H54 (cell line): ENCODE measurements at places on chromosomes 2 and 18.

DNA sequence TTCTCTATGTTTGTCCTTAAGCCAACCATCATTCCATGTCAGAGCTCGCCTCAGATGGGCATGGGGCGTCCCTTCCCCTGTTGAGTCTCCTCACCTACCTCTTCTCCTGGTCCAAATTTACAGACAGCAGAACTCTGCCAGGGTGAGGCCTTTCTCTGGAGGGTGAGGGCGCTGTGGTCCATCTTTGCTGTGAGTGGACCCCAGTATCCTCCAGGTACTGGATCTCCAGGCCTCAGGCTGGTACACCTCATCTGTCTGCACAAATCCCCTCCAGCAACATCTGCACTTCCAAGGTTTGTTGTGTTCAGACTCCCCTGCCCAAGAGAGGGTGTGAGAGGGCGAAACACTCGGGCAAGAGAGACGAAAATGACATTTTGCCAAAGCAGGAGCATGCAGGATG lies 63.9 kb upstream of the EDAR start:
- DNase-seq = no peak

DNA sequence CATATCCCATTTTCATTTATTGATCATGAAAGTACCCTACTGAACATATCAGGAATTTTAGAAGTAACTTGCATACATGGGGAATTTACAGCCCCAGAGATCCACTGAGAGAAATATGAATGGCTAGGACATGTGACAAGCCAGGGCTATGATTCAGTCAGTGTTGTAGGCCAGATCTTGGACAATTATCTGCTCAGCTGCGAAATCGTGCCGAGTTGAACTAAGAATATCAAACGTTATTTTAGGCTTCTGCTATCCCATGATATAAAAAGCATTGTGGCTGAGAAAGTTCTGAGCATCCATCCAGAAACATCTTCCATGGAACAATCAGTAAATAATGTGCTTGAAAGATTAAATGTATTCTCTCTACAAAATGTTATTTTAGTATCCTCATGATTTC lies 85.7 kb upstream of the UNC80 start:
- DNase-seq = no peak

GRCh38 chr2:48829036-48829435 lies 73.5 kb upstream of the LHCGR start:
- DNase-seq = no peak

DNA sequence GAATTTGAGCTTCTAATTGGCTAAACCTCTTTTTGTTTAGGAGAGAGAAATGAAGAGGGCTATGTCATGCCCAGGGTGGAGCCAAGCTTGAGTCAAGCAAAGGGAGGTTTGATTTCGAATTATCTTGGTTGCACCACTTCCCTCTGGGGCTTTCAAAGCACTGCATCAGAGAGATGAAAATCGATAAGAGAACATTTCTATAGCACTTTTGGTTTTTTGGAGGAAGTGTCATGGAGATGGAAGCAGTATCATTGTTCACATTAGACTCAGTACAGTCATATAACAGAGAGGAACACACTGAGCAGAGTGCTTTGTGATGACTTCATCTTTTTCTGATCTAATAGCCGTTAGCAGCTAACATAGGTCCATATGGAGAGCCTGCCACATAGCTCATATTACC lies 120.3 kb upstream of the UXS1 start:
- no peak for DNase-seq

- no peak for DNase-seq
These were observed 13.8 kb downstream of the TPGS2 start for GRCh38 chr18:36814994-36815393.

GRCh38 chr2:128468186-128468920 lies 149.7 kb upstream of the HS6ST1 start:
- no peak for DNase-seq

- DNase-seq = no peak
These were observed 333.0 kb downstream of the CLIP4 start for GRCh38 chr2:29448096-29448688.

DNA sequence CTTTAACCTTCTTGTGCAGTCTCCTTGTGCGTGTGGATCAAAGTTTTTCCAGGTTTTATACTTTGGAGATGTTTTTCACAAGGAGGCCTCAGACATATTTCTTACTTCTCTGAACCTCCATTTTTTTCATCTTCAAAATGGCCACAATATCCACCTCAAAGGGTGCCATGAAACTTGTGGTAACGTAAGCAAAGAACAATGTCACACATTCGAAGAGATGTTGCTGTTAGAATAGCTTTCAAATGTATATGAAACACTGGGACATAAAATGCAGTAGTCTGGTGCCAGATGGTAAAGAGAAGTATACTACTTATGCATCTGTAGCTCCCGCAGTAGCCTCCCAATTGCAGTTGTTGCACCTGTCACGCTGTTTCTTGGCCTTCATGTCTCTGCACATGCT lies 2.6 kb upstream of the KRCC1 start:
- no peak for DNase-seq

GRCh38 chr2:16664052-16664731 lies 1.4 kb downstream of the CYRIA start:
- no peak for DNase-seq

- DNase-seq = no peak
These were observed 112.8 kb downstream of the CELF4 start for GRCh38 chr18:37452682-37453385.

GRCh38 chr18:8106603-8107002 lies 502.6 kb upstream of the RAB12 start:
- no peak for DNase-seq

DNA sequence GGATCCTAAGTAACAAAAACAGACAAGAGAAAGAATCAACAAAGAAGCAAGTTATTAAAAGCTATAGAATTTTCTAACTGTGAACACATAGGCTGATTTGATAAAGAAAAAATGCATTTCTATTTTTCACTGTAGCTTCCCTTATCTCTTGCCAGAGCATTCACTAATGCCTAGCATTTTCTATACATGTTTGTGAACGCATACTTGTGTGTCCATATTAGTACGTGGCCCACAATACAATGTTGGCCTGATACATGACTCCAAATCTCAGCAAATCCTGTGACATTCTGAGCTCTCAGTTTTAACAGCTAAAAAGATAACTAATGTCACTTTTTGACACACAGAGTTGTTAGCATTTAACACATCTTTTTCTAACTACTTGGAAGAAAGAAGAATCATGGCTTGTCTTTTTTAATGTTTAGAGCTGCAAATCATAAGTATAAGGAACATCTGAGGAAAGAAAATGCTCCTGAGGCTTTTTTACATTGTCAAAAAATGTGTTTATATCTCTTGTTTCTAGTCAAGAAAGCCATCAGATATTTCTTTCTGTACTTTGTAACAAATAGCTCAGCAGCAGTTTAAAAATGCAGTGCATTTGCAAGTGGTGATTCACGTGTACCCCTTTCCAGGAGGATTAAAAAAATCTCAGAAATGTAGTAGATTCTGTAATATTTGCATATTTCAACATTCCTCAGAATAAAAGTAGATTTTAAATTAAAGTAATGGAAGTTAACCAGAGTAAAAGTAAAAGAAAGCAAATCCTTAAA lies 1646.8 kb upstream of the TMEFF2 start:
- DNase-seq = no peak

GRCh38 chr2:33086400-33087015 lies 139.8 kb downstream of the LTBP1 start:
- DNase-seq = no peak

- no peak for DNase-seq
These were observed 34.4 kb upstream of the NT5C1B start for GRCh38 chr2:18623782-18624181.

- DNase-seq = no peak
These were observed 19.7 kb downstream of the CLUL1 start for GRCh38 chr18:616380-616995.

DNA sequence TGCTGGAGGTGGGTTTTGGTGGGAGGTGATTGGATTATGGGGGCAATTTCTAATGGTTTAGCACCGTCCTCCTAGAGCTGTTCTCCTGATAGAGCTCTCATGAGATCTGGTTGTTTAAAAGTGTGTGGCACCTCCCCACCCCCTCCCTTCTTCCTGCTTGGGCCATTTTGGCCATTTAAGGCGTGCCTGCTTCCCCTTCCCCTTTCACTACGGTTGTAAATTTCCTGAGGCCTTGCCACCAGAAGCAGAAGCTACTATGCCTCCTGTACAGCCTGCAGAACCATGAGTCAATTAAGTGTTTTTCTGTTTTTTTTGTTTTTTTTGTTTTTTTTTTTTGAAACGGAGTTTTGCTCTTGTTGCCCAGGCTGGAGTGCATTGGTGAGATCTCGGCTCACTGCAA lies 335.7 kb upstream of the HS6ST1 start:
- no peak for DNase-seq

DNA sequence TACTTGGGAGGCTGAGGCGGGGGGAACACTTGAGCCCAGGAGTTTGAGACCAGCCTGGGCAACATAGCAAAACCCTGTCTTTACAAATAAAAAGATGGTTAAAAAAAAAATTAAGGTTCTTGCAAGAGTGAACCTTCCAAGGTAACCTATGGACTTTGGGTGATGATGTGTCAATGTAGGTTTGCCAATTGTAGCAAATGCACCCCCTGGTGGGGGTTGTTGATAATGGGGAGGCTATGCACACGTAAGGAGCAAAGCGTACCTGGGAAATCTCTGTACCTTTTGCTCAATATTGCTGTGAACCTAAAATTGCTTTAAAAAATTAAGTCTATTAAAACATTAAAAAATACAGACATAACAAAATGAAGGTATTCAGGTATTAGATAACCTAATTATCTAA lies 70.4 kb downstream of the CWC22 start:
- DNase-seq = no peak

GRCh38 chr2:37858400-37858711 lies 66.7 kb upstream of the RMDN2 start:
- DNase-seq = peak; percentile 10

DNA sequence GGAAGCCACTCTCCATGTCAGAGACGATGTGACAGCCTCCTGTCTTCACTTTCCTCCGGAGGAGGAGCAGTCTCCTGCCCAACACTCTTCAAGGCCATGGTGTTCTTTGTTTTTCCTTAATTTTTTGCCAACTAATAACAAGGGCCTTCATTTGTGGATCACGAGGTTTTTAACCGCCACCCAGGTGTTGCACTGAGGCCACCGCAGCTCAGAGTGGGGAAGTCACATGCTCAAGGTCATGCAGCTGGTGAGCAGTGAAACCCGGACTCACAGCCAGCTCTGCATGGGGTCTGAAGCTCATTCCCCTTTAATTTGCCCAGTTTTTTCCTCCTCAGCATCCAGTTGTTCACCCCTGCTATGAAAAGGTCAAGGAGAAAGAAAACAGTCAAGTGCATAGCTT lies 19.6 kb downstream of the ENOSF1 start:
- DNase-seq = no peak

DNA sequence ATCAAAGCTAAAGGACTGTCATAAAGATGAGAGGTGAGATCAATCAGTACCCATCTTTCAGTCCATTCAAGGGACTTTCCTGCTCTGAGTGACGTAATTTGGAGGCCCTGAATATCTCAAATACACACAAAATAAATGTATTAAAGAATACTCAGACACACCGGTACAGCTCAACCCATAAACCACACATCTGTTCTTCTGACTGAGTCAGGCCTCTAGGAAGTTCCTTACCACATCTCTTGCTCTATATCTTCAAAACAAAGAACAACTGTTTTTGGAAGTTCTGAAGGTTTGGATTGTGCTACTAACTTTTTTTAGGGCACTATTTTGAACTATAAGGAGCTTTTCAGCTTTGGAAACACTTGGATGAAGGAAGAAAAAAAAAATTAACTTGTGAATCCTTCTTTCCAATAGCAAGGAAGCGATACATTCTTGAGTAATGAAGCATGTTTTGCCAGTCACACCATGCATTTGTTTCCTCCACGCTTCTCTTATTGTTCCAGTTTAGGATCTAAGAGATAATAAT lies 866.5 kb upstream of the VRK2 start:
- no peak for DNase-seq

- no peak for DNase-seq
These were observed 156.1 kb upstream of the SRD5A2 start for GRCh38 chr2:31736695-31737454.

GRCh38 chr2:203532957-203533658 lies 2.0 kb downstream of the RAPH1 start:
- no peak for DNase-seq

DNA sequence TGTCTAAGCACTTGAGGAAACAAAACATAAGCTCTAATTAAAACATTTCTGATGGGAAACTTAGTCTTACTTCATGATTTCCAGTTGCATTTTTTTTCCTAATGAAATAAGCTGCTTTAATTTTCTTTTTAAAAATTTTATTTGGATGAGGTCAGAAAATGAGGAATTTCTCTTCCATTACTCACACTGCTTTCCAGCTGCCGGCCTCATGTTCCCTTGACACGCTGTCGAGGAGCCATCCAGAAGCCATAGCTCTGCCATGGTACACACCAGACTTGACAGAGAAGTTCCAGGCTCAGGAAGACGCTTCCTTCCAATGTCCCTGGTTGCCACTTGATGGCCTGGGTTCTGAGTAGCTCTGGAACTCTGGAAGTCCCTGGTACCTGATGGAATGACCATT lies 12.1 kb upstream of the MAPRE2 start:
- no peak for DNase-seq

- DNase-seq = no peak
These were observed 356.6 kb downstream of the FBXO15 start for GRCh38 chr18:73791081-73791480.

GRCh38 chr18:28855524-28855923 lies 678.6 kb upstream of the CDH2 start:
- DNase-seq = no peak

GRCh38 chr2:43178602-43179542 lies 47.5 kb downstream of the ZFP36L2 start:
- DNase-seq = peak; percentile 88

GRCh38 chr2:217886091-217886490 lies 116.7 kb downstream of the TNS1 start:
- no peak for DNase-seq

DNA sequence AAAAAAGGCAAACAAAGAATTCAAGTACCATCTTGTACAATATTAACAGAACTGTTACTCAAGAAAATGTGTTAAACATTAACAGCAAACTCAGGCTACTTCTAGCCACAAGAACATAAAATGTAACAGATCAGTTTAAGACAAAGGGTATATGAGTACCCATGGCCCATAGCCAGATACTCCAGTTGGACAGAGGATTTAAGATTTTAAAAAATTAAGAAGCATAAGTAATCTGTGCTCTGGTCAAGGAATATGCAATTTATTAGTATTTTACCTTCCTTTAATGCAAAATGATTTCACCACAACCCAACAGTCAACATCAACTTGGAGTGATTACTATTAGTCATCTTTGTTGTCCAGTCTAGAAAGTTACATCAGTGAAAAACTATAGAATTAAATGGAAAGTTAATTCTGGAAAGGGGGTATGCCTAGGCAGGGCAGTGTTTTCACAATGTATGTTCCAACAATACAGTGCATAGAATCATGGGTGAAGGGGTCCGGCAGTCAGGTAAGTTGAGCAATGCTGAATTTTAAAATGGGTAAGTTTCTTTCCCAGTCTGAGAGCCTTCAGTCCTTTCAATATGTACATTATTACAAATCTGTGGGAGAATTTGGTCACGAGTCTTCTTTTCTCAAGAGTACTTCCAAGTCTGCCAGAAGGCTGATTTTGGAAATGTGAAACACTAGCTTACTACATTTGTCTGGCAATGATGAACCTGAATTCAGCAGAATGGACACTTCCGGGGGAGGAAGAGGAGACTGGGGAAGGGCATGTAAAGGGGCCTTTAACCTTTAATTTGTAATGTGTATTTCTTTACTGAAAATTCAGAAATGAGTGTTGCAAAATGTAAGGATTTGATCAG lies 34.5 kb downstream of the SFT2D3 start:
- DNase-seq = no peak
